ENCODE measurements at places on chromosomes 3 and 15. TPM values are rescaled to one million over a fixed set of nuclear protein-coding genes. Genes with fewer than 3 reads are reported as not detected.
A peak's percentile ranks its signal among the peaks of the same experiment; 100 is the strongest.

GRCh38 chr3:155462672-155463071, 169.2 kb upstream of the STRIT1 start:
- no peaks in the 10 kb centered on the region for H3K27me3 ChIP-seq
- no peaks in the 10 kb centered on the region for H3K4me1 ChIP-seq
- no peak overlapping the region for H3K27ac ChIP-seq

DNA sequence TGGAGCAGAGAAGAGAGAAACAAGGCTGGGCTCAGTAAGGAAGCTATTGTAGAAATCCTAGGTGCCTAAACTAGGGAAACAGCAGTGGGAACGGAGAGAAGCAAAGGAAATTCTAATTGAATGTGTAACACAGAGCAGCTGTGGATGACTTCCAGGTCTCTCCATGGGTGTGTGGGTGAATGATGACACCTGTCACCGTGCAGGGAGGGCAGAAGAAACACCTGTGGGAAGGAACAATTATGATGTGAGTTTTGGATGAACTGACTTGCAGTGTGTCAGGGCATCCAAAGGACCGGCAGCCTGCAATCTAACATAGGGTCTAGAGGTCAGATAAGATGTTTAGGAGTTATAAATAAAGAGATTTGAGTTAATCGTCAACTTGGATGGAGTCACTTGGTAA, 144.2 kb downstream of the RYR3 start:
- DNase-seq = no peak
- H3K27me3 ChIP-seq = no peaks in the 10 kb centered on the region
- H3K27ac ChIP-seq = no peak overlapping the region
- no peaks in the 10 kb centered on the region for H3K4me1 ChIP-seq

- H3K4me3 ChIP-seq = no peak overlapping the region
- no peak overlapping the region for H3K27ac ChIP-seq
- H3K36me3 ChIP-seq = no peaks in the 10 kb centered on the region
- no peaks in the 10 kb centered on the region for H3K4me1 ChIP-seq
- DNase-seq = no peak
- no peaks in the 10 kb centered on the region for H3K27me3 ChIP-seq
Observed at GRCh38 chr15:52406601-52407000, 111.0 kb upstream of the MYO5C start.

DNA sequence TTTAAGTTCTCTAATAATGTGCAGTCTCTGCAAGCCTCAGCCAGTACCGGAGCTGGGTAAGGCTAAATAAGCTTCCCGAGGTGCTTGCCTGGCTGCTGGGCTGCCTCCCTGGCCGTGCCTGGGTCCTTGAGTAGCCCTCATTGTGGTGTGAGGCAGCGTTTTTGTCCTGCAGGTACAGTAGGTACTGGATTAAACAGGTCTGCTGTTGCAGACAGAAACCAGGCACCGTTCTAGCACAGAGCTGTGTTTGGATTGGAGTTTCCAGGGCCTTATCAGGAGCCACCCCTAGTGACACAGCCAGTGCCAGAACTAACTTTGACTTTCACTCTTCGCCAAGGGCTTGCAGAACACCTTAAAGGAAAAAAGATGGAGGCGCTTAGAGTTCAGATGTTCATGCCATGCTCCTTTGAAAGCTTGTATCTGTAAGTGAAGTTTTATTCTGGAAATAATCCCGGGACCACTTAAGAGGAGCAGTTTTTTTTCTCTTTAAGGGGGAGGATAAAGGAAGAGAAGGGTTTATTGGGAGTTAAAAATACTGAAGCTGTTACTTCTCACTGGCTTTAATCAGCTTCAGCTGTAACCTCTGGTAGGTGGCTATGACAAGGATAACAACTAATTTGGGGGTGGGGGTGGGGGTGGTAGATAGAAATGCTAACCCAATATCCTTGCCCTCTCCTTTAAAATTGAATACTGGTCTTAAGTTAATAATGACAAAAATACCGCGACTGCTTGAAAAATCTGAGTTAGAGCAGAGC, 126.8 kb downstream of the MITF start:
- H3K36me3 ChIP-seq = no peaks in the 10 kb centered on the region
- DNase-seq = no peak

DNA sequence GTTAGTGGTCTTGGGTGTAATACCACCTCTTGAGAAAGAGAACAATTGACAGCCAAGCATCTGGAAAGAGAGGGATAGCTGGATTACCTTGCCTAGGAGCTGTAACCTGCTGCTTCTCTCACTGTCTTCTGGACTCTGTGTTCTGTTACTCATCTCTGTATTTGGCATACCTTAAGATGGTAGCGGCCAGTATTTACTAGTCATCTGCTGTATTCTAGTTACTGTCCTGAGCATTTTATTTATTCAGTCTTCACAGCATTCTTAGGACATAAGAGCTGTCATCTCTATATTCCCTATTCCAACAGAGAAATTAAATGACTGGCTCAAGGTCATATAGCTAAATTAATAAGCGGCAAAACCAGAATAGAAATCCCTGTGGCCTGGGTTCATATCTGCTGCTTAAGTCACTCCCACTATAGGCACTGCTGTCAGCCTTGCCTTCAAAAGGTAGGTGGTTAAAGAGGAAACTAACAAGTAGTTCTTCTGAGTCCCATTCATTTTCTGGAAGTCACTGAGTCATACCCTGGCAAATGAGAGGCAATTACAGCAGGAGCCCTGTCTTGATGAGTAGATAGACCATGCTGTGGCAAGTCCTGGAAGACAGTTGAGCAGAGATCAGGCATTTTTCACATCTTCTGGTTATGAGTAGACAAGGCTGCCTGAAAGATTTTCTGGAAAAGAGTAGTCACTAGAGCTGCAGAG, 68.2 kb downstream of the RAB7A start:
- peaks cover 6% of the 10 kb centered on the region for H3K36me3 ChIP-seq
- H3K27ac ChIP-seq = peak overlapping the region; percentile 54
- H3K27me3 ChIP-seq = no peaks in the 10 kb centered on the region
- H3K4me3 ChIP-seq = no peak overlapping the region
- peaks cover 54% of the 10 kb centered on the region for H3K4me1 ChIP-seq

Gene PLSCR2
- total RNA-seq = not detected

Gene PGBD4
- 5.7 TPM for total RNA-seq

- DNase-seq = no peak
- no peaks in the 10 kb centered on the region for H3K4me1 ChIP-seq
- H3K27ac ChIP-seq = no peak overlapping the region
- H3K27me3 ChIP-seq = no peaks in the 10 kb centered on the region
- H3K36me3 ChIP-seq = no peaks in the 10 kb centered on the region
Observed at GRCh38 chr15:25185156-25185710, 230.4 kb downstream of the SNRPN start.

DNA sequence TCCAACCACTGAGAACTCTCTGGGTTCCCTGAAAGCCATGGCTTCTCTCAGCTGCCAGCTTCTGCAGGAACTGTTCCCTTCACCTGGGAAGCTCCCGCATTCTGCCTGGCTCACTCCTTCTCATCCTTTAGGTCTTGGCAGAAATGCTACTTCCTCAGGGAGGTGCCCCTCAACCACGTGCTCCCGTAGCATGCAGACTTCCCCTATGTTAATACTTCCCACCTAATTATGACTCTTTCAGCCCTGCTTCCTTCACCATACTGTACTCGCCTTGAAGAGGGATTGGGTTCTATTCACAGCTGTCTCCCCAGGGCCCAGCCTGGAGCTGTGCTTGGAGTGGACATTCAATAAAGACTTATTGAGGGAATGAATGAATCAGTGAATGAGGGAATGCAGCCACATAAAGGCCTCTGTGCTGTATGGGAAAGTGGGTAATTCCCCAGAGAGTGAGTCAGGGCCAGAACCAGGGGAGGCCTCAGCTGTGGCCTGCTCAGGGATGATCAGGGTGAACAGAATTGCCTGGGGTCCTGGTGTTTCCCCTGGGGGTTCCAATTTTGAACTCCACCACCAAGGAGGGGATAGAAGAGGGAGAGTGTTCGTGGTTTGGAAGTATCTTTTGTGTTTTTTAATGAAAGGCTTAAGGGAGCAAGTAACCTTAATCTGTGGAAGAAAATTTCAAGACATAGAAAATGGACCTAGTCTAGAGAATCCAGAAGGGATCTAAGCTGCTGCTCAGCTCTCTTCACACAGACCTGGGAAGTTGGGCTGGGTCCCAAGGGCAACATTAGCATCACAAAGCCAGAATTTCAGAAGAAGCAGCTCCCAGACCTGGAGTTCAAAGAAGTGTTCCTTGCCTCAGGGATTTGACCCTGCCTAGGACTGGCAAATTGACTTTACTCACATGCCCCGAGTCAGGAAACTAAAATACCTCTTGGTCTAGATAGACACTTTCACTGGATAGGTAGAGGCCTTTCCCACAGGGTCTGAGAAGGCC, 14.6 kb upstream of the FAM107A start:
- H3K27me3 ChIP-seq = no peaks in the 10 kb centered on the region
- no peaks in the 10 kb centered on the region for H3K4me1 ChIP-seq
- H3K36me3 ChIP-seq = no peaks in the 10 kb centered on the region
- H3K27ac ChIP-seq = no peak overlapping the region
- no peak for DNase-seq

GRCh38 chr15:43189296-43189695, 4.1 kb downstream of the CCNDBP1 start:
- no peak for DNase-seq
- H3K4me3 ChIP-seq = no peak overlapping the region
- no peak overlapping the region for H3K27ac ChIP-seq
- peaks cover 41% of the 10 kb centered on the region for H3K36me3 ChIP-seq
- H3K27me3 ChIP-seq = no peaks in the 10 kb centered on the region

DNA sequence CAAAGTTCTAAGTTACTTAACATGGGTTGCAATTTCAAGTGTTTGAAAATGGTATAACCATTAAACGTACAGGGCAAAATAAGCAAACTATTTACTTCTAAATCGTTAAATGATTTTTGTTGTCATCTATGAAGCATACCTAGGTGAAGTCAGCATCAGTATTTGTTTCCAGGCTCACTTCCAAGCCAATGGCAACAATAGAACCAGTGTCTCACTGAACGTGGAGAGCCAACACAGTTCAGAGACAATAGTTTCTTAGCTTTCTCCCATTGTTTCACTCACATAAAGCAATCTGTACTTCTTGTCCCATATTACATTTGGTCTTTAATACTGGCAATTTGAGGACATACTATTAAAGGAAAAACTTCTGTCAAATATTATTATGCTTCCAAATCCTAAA, 397.2 kb downstream of the MECOM start:
- no peak overlapping the region for H3K4me3 ChIP-seq
- no peaks in the 10 kb centered on the region for H3K27me3 ChIP-seq
- H3K4me1 ChIP-seq = no peaks in the 10 kb centered on the region
